ENCODE measurements at places on chromosomes 11 and 22.
A peak's percentile ranks its signal among the peaks of the same experiment; 100 is the strongest.

GRCh38 chr11:7489376-7489775, 4.1 kb downstream of the OLFML1 start:
- no peak for DNase-seq

GRCh38 chr22:50376085-50376651, 33.0 kb downstream of the PPP6R2 start:
- no peak for DNase-seq

GRCh38 chr11:35165030-35165422, 26.1 kb downstream of the CD44 start:
- DNase-seq: no peak

DNA sequence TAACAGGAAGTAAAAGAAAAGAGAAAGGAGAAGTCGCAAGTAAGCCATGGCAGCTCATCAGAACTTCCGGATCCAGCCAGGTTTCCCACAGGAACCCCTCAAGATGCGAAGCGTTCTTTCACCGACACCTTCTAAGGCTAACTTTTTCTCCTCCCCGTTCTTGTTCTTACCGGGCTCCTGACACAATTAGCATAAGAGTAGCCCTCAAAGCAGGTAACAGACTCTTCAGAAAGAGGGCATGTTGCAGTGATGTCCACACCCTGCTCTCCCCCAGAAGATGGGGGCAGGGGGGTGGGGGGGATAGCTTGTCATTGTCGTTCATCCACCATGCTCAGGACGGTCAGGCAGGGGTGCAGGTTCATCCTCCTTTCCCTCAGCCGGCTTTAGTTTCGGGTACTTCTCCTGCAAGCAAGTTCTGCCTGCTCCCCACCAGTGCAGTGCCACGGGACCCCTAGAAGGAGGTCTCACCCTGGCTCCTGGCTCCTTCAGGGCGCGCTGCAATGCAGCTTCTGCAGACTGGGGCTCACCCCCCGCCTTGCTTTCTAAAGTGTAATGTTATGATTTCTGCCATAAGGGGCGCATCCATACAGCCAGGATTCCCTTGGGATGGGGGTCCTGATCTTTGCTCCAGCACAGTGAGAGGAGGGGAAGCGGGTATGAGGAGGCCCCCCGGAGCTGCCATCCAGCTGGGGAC, 2.3 kb downstream of the OPCML start:
- DNase-seq: no peak

GRCh38 chr11:62665599-62666258, 617 bp downstream of the CSKMT start:
- peak; percentile 39 for DNase-seq

GRCh38 chr11:21105196-21105917, 436.0 kb downstream of the NELL1 start:
- no peak for DNase-seq

- DNase-seq: peak; percentile 83
Measured at GRCh38 chr11:130781931-130782330, 134.3 kb downstream of the SNX19 start.

- DNase-seq: no peak
Measured at GRCh38 chr11:2580571-2581001, 119.2 kb downstream of the KCNQ1OT1 start.

- peak; percentile 62 for DNase-seq
Measured at GRCh38 chr11:104164028-104164520, at the start of gene PDGFD. PDGFD (minus strand) TSS chr11:104164147.

- DNase-seq: peak; percentile 49
Measured at GRCh38 chr11:33636104-33636503, 64.5 kb downstream of the C11orf91 start.

- no peak for DNase-seq
Measured at GRCh38 chr11:65474864-65475263, 24.0 kb upstream of the MALAT1 start.

- no peak for DNase-seq
Measured at GRCh38 chr11:61904539-61905048, 12.8 kb downstream of the RAB3IL1 start.

DNA sequence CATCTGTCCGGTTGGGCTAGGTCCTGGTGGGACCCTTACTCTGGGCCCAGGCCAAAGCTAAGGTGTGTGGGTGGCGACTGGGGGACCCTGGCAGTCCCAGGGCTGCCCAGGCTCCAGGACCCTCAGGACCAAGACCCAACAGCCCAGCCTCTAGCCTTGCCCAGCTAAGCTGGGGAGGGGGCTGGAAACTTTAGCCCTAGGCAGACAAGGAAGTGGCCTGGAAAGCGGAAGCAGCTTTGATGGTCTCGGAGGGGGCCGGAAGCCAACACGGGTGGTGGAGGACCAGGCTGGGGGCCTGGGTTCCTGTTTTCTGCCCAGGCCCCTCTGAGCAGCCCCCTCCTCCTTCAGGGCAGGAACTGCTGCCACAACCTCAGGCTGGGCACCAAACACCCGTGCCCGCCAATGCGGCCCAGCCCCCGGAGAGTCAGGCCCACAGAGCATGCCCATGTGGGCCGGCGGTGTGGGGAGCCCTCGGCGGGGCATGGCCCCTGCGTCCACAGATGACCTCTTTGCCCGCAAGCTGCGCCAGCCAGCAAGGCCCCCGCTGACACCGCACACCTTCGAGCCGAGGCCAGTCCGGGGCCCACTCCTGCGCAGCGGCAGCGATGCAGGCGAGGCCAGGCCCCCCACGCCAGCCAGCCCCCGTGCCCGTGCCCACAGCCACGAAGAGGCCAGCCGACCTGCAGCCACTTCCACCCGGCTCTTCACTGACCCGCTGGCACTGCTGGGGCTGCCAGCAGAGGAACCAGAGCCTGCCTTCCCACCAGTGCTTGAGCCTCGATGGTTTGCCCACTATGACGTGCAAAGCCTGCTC, 2.8 kb downstream of the SIPA1 start:
- DNase-seq: no peak

DNA sequence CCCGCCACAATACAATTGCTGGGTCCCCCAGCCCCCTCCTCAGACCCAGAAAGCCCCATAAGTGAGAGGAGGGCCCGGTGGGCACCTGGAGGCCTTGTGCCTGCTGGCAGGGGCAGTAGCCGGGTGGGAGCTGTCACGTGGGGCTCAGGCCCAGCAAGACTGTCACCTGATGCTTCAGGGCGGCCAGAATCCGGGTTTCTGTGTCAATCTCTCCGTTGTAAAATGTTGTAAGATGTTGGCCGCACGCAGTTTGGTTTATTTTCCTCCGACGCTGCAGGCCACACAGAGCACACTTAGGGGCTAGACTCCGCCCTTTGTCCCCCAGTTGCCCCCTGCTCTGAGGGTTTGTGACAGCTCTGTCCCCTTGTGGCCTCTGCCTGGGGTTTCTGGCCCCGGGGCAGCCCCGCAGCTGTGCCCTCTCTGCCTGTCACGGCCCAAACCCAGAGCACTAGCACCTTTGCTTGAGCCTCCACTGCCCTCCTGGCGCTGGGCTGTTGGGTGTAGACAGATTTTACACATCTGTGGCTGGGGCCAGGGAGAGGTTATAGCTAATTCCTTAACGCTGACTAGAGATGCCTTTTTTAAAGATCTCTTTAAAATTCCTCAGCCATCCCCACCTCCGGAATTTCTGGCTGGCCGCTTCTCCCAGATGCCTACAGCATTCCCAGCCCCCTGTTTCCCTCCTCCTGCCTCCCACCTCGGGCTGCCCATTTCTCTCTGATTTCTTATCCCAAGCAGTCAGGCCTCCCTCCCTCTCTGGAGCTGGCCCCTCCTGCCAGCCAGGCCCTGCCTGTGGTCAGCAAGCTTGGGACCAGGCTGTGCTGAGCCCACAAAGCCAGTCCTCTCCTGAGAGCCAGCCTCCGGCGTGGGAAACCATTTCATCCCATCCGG, 3.2 kb upstream of the PRR5 start:
- peak; percentile 97 for DNase-seq

DNA sequence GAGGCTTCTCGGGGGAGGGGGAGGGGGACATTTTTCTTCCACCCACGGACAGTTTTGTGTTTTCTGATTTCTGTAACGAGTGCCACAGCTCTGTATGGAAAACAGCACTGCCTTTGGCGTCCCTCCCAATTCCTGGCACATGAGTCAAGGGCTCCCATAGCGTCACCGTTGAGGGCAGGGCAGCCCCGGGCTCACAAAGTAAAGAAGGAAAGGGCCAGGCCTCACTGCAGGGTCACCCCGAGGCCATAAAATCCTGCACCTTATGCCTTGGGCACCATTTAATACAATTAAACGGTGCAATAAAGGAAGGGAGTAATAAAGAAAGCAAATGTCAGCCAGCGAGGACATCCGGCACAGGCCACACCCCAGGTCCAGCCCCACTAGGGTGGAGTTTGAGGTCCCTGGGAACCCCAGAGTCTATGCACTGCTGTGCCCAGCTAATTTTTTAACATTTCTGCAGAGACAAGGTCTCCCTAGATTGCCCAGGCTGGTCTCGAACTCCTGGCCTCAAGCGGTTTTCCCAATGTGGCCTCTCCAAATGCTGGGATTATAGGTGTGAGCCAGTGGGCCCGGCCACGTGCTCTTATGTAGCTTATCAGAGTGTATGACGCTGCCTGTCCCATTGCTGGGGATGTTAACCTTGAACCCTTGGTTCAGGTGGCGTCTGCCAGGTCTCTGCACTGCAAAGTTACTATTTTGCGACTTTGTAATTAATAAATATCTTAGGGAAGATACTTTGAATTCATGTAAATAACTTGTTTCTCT, 13.6 kb upstream of the MUC2 start:
- peak; percentile 80 for DNase-seq

GRCh38 chr11:123611698-123612097, 42.7 kb downstream of the SCN3B start:
- DNase-seq: no peak

DNA sequence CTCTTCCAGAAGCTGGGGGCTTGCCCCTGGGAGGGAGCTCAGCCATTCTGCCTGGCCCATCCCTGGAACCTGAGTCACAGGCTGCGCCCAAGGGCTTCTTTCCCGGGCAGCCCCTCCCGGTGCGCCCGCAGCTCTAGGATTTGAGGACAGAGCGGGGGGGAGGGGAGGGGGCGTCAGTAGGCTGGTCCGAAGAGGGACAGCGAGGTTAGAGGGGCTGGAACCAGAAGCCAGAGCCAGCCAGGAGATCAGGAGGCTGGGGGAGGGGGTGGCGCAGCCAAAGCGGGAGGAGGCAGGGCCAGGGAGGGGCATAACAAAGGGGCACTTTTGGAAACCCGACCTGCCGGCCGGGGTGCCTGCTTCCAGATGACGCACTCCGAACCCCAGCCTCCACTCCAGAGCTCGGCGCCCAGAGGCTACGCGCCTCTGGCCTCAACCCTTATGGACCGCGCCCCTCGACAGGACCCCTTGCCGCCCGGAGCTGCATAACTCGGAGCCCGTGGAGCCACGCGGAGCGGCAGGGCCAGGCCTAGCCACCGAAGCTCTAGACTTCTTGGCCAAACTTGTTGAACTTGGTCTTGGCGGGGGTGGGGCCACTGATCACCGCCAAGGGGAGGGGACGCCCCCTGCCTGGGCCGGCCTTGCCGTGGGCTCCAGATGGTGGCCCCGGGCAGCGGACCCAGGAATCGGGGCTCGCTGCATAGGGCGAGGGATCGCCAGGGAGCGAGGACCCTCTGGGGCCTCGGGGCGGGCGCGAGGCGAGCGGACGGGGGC, 744 bp downstream of the PACSIN3 start:
- DNase-seq: peak; percentile 66

GRCh38 chr11:66017321-66017720, 5.5 kb downstream of the CST6 start:
- no peak for DNase-seq

DNA sequence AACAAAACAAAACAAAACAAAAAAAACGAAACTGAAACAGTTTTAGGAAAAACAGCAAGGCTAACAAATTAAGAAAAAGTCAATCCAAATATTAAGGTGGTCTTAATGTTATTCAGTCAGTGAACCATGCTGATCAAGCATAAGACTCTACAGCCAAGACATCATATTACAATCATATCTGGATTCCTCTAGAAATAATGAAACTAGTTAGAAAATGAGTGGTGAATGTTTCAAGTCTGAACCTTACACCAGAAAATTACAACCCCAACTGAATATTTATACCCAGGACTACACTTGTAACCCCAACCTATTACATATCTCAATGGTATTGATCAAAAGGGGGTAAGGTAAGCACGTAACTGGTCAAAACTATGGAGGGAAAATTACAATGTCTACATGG, 48.8 kb downstream of the ACAT1 start:
- DNase-seq: no peak

- no peak for DNase-seq
Measured at GRCh38 chr11:43908683-43909082, 28.1 kb downstream of the ALKBH3 start.

GRCh38 chr11:64572143-64572542, 18.9 kb upstream of the SLC22A12 start:
- DNase-seq: no peak

GRCh38 chr11:1390569-1391164, 933 bp downstream of the BRSK2 start:
- no peak for DNase-seq

DNA sequence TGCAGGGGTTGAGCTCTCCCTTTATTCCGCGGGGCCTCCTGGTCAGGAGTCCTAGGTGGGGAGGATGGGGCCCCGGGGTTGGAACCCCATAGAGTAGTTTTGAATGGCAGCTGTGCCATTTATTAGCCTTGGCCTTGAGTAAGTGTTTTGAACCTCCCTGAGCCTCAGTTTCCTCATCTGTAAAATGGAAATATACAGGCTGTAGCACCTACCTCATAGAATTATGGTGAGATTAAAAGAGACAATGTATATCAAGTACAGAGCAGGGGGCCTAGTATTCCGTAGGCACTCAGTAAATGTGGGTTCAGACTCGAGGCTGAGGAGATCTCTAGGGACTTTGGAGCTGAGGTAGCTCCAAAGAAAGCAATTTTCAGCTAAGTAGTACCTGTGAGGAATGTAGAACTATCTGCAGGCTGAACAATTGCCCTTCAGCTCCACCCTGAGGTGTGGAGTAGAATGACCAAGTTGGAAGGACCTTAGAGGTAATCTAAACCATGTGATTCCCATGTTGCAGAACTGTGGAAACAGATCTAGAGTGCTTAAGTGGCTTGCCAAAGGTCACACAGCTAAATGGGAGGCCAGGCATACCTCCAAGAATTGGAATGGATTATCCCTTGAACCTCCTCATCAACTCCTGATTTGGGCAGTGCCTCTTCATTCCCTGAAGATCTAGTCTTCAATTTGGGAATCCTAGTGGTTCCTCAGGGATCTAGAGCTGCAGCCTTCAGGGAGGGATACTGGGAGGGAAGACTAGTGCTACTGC, 682 bp downstream of the PGAP2 start:
- peak; percentile 21 for DNase-seq

DNA sequence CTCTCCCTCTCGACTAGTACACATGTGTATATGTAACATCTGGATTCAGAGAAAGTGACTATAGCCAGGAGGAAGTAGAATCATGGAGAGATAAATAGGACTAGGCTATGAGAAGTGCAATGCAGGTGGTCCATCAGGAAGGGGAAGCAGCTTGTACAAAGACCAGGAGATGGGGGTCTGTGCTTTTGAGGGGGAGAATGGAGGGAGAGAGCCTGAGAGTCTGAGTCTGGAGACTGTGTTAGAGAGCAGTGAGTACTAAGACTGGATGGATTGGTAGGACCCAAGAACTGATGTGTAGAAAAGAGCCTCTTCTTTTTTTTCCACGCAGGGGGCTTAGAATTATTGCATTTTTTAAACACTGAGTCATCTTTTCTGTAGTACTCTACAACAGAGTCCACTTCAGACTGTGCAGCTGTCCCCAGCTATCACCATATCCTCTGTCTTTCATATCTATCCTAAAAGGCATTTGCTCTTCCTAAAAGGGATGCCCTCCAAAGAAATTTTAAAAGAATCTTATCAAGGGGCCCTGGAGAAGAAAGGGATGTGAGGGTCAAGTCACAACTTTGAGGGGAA, 80.4 kb downstream of the BDNF start:
- DNase-seq: no peak

- peak; percentile 45 for DNase-seq
Measured at GRCh38 chr22:35150183-35151107, 84.5 kb downstream of the ISX start.
